ENCODE measurements at places on chromosomes 13 and 19. TPM values are rescaled to one million over a fixed set of nuclear protein-coding genes. Genes with fewer than 3 reads are reported as not detected.

DLL3 gene
- total RNA-seq = not detected

ACER1 gene
- total RNA-seq = not detected

CD22 gene
- 0.93 TPM for total RNA-seq

ZNF790 gene
- total RNA-seq = 2.3 TPM

DNA sequence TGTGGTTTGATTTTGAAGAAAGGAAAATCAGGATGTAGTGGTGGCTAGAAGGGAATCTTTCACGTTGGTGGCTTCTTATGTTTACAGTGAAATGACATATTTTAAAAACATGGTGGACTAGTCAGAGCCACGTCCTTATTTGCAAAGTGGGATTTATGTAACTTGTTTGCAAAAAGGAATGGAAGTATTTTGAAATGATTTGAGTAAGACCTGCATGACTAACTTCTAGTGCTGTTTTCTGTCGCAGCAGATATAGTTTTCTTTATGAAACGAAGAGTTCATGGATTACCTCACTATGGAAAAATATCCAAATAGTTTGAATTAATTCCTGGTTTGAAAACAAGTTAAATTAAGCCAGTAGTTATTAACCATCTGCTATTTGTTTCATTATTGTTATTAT, 476.5 kb downstream of the MYO16 start:
- DNase-seq = no peak
- H3K27me3 ChIP-seq = no peaks in the 10 kb centered on the region
- H3K4me1 ChIP-seq = no peaks in the 10 kb centered on the region

- no peak overlapping the region for H3K27ac ChIP-seq
- DNase-seq = no peak
Measured at GRCh38 chr13:106471957-106472543, 63.4 kb downstream of the EFNB2 start.

DNA sequence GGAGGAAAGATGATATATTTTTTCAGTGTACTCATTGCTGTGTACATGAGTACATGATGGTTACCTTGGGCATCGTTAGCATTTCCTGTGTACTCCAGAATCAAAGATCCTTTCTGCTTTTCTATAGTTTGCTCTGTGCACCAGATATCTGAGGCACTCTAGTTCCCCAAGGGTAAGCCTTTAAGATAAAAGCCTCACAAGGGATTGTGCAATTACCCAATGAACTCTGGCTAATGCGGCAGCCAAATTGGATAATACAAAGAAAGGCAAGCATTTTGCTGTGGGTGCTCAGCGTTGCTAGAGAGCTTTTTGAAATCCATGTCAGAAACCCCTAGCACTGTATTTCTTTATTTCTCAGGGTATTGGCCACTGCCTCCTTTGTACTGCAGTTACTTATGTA, 2.9 kb downstream of the CYSLTR2 start:
- no peaks in the 10 kb centered on the region for H3K27me3 ChIP-seq
- DNase-seq = no peak
- H3K4me3 ChIP-seq = no peak overlapping the region
- H3K27ac ChIP-seq = no peak overlapping the region
- no peaks in the 10 kb centered on the region for H3K36me3 ChIP-seq
